ENCODE measurements at places on chromosomes 12 and 14. TPM values are rescaled to one million over a fixed set of nuclear protein-coding genes. Genes with fewer than 3 reads are reported as not detected.

The PPP2R5E gene
- total RNA-seq = 13.2 TPM

The FGF23 gene
- not detected for total RNA-seq

The CLEC2D gene
- 3.5 TPM for total RNA-seq

The RASSF8 gene
- 7.3 TPM for total RNA-seq

The DAO gene
- total RNA-seq = not detected

The CELA1 gene
- total RNA-seq = not detected

The PHETA1 gene
- 11.2 TPM for total RNA-seq

The GPHN gene
- 0.07 TPM for total RNA-seq

The CLEC9A gene
- not detected for total RNA-seq

The NINJ2 gene
- not detected for total RNA-seq

The TROAP gene
- total RNA-seq = 37.3 TPM

The ACOT4 gene
- total RNA-seq = 0.76 TPM

The HCAR2 gene
- not detected for total RNA-seq

The GAS2L3 gene
- 13.4 TPM for total RNA-seq

The FGD6 gene
- total RNA-seq = 0.91 TPM

The GPR137C gene
- total RNA-seq = 0.81 TPM

The CPNE6 gene
- total RNA-seq = not detected

The SALL2 gene
- total RNA-seq = 0.81 TPM

The SMARCC2 gene
- total RNA-seq = 10.6 TPM

The LRP1-AS gene
- not detected for total RNA-seq

The SLC16A7 gene
- 6.3 TPM for total RNA-seq

The VWF gene
- 0.03 TPM for total RNA-seq

The RNASE3 gene
- total RNA-seq = not detected

The SOX5 gene
- not detected for total RNA-seq

The SLC4A8 gene
- total RNA-seq = 0.96 TPM

The TTC6 gene
- total RNA-seq = not detected

The KCNJ8 gene
- total RNA-seq = not detected

The MYF5 gene
- not detected for total RNA-seq

The GYS2 gene
- not detected for total RNA-seq

The STAC3 gene
- total RNA-seq = not detected

The KRT79 gene
- total RNA-seq = not detected

The ACRBP gene
- not detected for total RNA-seq

The CD27 gene
- not detected for total RNA-seq

The SLC7A7 gene
- total RNA-seq = not detected

The GPR135 gene
- total RNA-seq = 0.66 TPM

The ASIC1 gene
- 1.7 TPM for total RNA-seq

The CMTM5 gene
- total RNA-seq = not detected

The PRDM4 gene
- 14.6 TPM for total RNA-seq

The CYP46A1 gene
- not detected for total RNA-seq

The ACIN1 gene
- total RNA-seq = 39.7 TPM

The KRT8 gene
- 39.2 TPM for total RNA-seq

The ARPC3 gene
- 397 TPM for total RNA-seq

The RAB35 gene
- 53.3 TPM for total RNA-seq

The NOPCHAP1 gene
- total RNA-seq = 12.5 TPM

The SRRM4 gene
- not detected for total RNA-seq

The ATP2B1 gene
- total RNA-seq = 22.4 TPM

The GABARAPL1 gene
- total RNA-seq = 29.2 TPM

The CDC42BPB gene
- total RNA-seq = 11.7 TPM

The LGR5 gene
- not detected for total RNA-seq

The KLHL33 gene
- not detected for total RNA-seq

The TAS2R31 gene
- not detected for total RNA-seq

The GSC gene
- total RNA-seq = not detected
